ENCODE measurements at places on chromosomes 2 and 18.
A peak's percentile ranks its signal among the peaks of the same experiment; 100 is the strongest.

DNA sequence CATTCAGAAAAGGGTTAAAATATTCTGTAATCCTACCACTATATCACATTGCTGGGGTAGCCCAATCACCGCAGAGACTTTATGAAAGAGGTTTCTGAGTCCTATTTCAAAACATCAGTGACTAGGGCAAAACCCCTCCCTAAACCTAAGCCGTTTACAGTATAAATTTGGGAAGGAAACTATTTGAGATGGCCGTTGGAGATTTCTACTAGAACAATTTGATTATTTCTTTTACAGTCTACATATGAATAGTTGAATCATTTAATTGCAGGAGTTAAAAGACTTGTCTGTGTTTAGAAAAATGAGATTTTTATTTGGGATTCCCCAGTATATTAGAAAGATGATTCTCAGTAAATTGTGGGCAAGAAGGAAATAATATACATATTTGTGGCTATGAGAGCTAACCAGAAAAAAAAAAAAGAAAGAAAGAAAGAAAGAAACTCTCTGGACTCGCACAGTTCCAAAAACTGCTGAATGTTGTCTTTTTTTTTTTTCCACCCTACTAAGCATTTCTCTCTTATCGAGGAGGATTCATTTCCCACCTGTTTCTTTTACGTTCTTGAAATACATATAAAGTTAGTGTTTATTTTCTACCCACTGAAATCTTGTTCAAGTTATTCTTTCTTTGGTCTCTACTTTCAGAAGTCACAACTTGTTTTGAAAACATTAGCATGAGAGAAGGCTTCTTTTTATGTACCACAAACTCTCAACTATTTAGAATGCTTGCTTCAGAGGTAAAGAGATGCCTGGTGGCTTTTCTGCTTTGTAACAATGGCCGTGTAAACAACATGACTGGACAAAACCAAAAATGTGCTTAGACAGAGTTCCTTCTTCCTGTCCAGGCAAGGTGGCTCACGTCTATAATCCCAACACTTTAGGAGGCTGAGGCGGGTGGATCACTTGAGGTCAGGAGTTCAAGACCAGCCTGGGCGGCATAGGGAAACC lies 65.9 kb downstream of the BCL2 start:
- DNase-seq: peak; percentile 15

- DNase-seq: no peak
Observed at GRCh38 chr2:73838889-73839534, 10.3 kb downstream of the STAMBP start.

DNA sequence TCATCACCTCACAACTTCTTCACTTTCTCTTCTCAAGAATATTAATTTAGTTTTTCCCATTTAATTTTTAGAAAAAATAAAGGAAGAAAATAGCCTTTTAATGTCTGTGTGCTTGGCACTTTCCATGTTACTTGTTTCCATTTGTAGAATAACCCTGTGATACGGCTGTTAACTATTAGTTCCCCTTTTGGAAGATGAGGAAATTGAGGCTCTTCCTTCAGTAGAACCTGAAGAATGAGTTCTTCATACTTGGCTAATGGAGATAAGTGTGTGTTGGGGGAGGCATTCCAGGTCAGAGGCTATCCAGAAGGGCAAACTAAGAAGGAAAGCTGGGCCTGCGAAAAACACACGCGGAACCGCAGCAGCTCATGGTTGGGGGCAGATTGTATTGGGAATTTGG lies 38.3 kb downstream of the ZNF532 start:
- DNase-seq: peak; percentile 38

- DNase-seq: peak; percentile 26
Observed at GRCh38 chr2:176114930-176115625, 1.5 kb upstream of the HOXD10 start.

DNA sequence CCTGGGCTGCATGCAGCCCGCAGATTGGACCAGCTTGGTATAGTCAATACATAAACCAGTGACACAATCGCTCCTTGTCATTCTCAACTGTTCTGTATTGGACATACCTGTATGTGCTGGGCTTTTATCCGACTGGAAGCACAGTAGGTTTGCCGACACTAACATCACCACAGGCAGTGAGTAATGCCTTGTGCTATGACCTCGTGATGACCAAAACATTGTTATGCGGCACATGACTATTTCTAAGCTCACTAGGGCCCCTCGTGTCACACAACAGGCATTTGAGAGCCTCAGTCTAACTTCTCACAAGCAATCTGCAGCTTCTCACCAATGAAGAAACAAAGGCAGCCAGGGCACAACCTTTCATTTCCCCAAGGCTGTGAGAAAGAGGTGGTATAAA lies 320.8 kb downstream of the AFF3 start:
- no peak for DNase-seq

GRCh38 chr2:215914054-215914776 lies 99.1 kb downstream of the MREG start:
- DNase-seq: no peak

GRCh38 chr2:75853436-75853835 lies 142.7 kb upstream of the GCFC2 start:
- DNase-seq: no peak

- no peak for DNase-seq
Observed at GRCh38 chr2:129035992-129036391, 717.3 kb upstream of the HS6ST1 start.

- DNase-seq: peak; percentile 92
Observed at GRCh38 chr2:11753452-11753885, 7.0 kb downstream of the LPIN1 start.

GRCh38 chr2:54724560-54725342 lies 1.3 kb downstream of the EML6 start:
- DNase-seq: no peak
